Spleen (tissue), 13 donors: ENCODE measurements at places on chromosomes 7 and 10. TPM values are rescaled to one million over a fixed set of nuclear protein-coding genes. Genes with fewer than 3 reads are reported as not detected.

GRCh38 chr7:156139633-156140032 lies 327.4 kb upstream of the SHH start:
- no peaks in the 10 kb centered on the region for H3K36me3 ChIP-seq
- H3K4me3 ChIP-seq = no peak overlapping the region
- H3K4me1 ChIP-seq = no peaks in the 10 kb centered on the region
- DNase-seq = no peak
- no peaks in the 10 kb centered on the region for H3K27me3 ChIP-seq
- no peak overlapping the region for H3K27ac ChIP-seq

Gene THAP5
- polyA plus RNA-seq = 8.9 TPM

- H3K36me3 ChIP-seq = no peaks in the 10 kb centered on the region
- DNase-seq = no peak
- H3K27me3 ChIP-seq = no peaks in the 10 kb centered on the region
- H3K27ac ChIP-seq = no peak overlapping the region
Observed at GRCh38 chr10:93039721-93040120, 20.9 kb upstream of the CYP26C1 start.

DNA sequence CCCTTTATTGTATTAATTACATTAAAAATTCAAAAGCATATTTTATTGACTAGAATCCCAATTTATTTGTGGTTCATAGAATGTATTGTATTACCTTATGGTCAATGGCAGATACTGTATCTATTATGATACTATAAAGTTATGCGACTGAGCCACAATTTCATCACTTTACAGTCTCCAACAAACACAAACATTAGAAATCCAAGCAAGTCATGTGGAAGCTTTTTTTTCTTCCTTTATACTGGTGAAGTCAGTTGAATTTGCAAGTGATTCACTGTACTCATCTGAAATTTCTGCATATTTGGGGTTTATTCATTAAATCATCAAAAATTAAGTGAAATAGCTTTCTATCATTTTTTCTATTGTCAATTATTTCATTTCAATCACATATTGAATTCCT lies 54.3 kb downstream of the BMPER start:
- no peaks in the 10 kb centered on the region for H3K27me3 ChIP-seq
- H3K36me3 ChIP-seq = no peaks in the 10 kb centered on the region
- H3K4me3 ChIP-seq = no peak overlapping the region
- no peak overlapping the region for H3K27ac ChIP-seq
- no peaks in the 10 kb centered on the region for H3K4me1 ChIP-seq

GRCh38 chr7:114784177-114784576 lies 137.7 kb upstream of the MDFIC start:
- no peak overlapping the region for H3K27ac ChIP-seq
- no peak overlapping the region for H3K4me3 ChIP-seq
- H3K4me1 ChIP-seq = no peaks in the 10 kb centered on the region
- H3K27me3 ChIP-seq = no peaks in the 10 kb centered on the region
- no peak for DNase-seq

DNA sequence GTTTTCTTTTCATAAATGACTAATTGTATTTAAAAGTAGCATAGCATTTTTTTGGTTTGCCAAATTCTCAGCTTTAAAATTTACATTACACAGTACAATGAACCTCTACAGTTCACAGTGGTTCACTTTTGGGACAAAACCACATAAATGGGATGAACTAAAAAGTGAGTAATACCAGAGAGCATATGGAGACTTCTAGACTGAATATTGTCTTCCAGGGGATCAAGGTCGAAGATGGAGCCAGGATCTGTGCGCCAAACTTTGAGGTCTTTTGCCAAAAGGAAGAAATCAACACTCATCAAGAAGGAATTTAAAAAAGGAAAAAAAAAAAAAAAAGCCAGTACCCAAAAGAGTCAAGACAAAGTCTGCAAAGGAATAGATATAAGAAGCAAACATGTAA lies 87.5 kb downstream of the NEBL start:
- no peaks in the 10 kb centered on the region for H3K27me3 ChIP-seq
- DNase-seq = no peak
- H3K4me1 ChIP-seq = no peaks in the 10 kb centered on the region
- no peaks in the 10 kb centered on the region for H3K36me3 ChIP-seq

Gene LGI1
- polyA plus RNA-seq = not detected

DNA sequence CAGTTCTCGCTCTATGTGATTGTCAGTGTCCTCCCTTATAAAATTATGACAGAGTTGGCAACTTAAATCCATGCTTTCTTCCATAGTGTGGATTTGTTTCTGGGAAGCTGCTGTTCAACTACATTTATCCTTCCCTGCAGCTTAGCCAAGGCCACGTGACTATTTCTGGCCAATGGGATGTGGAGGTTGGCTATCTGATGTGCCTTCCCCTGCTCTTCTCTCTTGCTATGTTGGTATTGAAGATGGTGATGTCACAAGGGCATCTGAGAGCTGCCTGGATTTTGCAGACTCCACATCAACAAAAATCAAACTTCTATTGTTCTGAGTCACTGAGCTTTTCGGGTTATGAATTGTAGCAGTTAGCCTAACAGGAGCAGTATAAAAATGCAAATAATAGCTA lies 164.9 kb upstream of the RHOBTB1 start:
- no peaks in the 10 kb centered on the region for H3K27me3 ChIP-seq
- H3K4me1 ChIP-seq = no peaks in the 10 kb centered on the region
- H3K27ac ChIP-seq = no peak overlapping the region
- no peaks in the 10 kb centered on the region for H3K36me3 ChIP-seq
- DNase-seq = no peak

Gene FGFR2
- 0.24 TPM for polyA plus RNA-seq

- H3K36me3 ChIP-seq = no peaks in the 10 kb centered on the region
- H3K27ac ChIP-seq = no peak overlapping the region
Observed at GRCh38 chr10:69353977-69354635, 62.6 kb downstream of the TACR2 start.

Gene AZGP1
- polyA plus RNA-seq = 0.13 TPM
